ENCODE measurements at places on chromosomes 11 and 22.

- no peak for DNase-seq
Observed at GRCh38 chr11:2483426-2483825, 38.6 kb downstream of the KCNQ1 start.

DNA sequence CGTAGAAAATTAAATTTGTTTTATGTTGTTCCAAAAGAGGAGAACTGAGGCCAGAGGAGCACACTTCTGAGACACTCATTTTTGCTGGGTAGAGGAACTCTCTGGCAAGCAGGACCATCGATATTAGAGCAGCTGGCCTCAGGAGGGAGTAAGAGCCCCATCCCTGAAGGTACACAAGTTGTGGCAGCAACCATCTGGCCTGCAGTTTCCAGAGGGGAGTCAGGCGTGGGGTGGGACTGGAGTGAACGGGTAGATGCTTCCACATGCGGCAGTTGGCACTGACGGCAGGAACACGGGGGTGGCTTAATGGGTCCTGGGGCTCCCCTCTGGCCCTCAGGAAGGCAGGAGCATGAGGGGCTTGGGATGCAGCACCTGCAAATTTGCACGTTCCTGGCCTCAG is 13.2 kb upstream of the SSTR3 start:
- DNase-seq, result no peak

- DNase-seq, result no peak
Observed at GRCh38 chr11:47415949-47416472, 7.6 kb downstream of the SLC39A13 start.

DNA sequence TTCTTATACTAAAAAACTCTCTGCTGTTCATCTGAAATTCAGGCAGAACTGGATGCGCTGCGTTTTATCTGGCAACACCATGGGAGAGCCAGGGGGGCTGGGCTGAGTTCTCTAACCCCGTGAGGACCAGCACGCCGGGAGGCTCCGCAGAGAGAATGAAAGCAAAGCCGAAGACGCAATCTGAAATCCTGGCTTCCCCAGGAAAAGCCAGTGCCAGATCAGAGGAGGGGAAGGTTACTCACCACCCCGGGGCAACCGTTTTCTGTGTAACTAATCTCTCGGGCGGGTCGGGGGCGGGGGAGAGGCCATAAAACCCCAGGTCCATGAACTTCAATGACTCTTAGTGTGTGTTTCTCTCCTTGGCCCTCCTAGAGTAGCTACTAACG is 99.4 kb downstream of the SHANK2 start:
- DNase-seq, result no peak

- DNase-seq, result no peak
Observed at GRCh38 chr11:112134473-112134872, 29.4 kb downstream of the IL18 start.

DNA sequence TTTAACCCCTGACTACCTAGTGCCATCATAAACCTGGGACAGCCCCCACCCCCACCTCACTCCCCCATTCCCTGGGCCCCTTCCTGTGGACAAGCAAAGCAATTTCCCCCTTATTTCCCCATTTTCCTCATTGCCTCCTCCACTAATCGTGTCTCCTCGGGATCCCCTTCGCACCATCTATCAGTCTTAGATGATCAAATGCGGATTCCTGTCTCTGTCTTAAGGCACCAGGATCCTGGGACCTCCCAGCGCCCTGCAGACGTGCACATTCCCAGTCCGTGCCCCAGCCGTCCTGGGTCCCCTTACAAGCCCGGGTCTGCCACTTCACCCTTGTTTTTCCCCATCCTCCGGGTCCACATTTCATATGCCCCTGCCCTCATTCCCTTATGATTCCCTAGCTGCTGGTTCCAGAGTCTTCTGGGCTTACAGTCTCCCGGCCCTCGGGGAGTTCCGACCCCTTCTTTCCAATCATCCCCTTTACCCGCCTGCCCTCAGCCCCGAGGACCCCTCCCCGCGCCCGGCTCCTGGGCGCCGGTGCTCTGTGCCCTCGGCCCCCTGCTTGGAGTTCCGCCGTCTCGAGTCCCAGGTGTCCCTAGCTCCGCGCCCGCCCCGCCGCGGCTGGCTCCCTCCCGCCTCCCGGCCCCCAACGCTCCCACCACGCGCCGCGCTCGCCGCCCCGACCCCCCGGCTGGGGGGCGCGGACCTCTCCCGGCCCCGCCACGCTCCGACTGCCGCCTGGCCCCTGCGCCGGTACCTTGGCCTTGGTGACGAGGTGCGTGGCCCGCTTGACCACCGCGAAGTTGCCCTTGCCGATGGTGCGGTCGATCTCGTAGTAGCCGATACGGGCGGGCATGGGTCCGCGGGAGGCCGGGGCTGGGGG is 599 bp downstream of the SIK3 start:
- DNase-seq, result no peak

- no peak for DNase-seq
Observed at GRCh38 chr11:95305705-95306104, 74.7 kb upstream of the SESN3 start.

GRCh38 chr11:130429983-130430382 is 1.6 kb upstream of the ADAMTS8 start:
- no peak for DNase-seq

DNA sequence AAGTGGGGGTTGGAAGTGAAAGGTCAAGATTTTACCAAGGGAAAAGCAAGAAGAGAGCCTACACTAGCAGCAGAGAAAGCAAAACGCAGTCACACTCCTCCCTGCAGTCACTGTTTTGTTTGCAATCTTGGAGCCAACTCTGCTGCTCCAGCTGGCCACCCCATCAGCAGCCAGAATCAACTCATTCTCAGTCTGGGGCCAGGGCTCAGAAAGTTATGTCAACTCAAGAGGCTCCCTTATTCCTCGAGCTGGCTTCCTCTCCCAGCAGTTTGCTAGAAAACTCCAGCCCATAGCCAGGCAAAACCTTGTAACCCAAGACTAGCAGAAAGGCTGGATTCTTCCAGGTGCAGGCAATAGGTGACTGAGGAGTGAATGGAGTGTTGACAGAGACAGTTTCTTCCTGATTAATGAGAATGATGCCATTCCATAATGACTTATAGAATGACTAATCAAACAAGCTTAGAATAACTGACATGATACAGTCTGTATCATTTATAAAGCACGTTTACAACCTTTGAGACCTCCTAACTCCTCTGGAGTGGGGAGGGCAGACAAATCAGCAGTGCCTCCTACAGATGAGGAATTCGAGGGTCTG is 53.4 kb downstream of the P4HA3 start:
- no peak for DNase-seq

- DNase-seq, result no peak
Observed at GRCh38 chr11:101721270-101721669, 137.5 kb upstream of the TRPC6 start.

- DNase-seq, result no peak
Observed at GRCh38 chr22:17046566-17047348, 38.0 kb upstream of the IL17RA start.

DNA sequence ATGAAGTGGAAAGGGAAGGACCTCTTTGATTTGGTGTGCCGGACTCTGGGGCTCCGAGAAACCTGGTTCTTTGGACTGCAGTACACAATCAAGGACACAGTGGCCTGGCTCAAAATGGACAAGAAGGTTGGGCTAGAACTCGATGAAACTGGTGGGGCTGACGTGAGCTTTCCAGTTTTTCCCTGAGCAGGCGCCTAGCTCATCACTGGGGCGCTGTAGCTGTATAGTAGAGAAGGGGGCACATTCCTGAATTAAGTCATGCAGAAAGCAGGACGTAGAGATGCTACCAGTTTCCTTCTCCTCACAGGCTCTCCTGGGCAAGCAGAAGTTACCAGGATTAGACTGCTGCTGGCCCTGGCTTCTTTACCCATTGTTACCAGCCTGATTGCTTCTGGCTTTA is 33.3 kb downstream of the NF2 start:
- no peak for DNase-seq

DNA sequence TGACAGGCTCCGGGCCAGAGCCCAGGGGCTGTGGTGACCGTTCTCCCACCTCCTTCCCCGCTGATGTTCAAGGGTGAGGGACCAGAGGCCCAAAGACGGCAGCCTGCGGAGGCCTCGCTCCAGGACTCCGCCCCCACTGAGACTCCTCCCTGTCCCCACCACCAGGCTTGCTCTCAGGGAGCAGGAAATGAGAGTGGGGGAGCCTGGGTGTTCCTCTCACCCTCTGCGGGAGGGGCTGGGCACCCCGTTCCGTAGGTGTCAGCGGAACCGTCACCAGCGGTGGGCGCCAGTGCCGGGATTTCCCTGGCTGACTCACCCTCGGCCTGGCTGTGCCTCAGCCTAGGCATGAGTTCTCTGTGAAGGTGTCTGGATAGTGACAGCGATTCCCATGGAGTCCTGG is 15.7 kb downstream of the DAGLA start:
- peak; percentile 47 for DNase-seq

- no peak for DNase-seq
Observed at GRCh38 chr11:21514316-21514715, 678.6 kb upstream of the ANO5 start.

- no peak for DNase-seq
Observed at GRCh38 chr11:32897103-32897502, 4.5 kb downstream of the QSER1 start.

GRCh38 chr11:122804161-122804560 is 34.1 kb upstream of the CRTAM start:
- DNase-seq, result no peak

All from NCI-H2107 (cell line).